IgD-negative memory B cell (primary cell): ENCODE measurements at places on chromosomes 12 and 14. TPM values are rescaled to one million over a fixed set of nuclear protein-coding genes. Genes with fewer than 3 reads are reported as not detected.

Gene KLHL33
- 0.10 TPM for polyA plus RNA-seq

Gene LPAR5
- polyA plus RNA-seq: 63.6 TPM

Gene PARPBP
- polyA plus RNA-seq: 2.1 TPM

Gene TAS2R46
- not detected for polyA plus RNA-seq

Gene PZP
- polyA plus RNA-seq: not detected
